Esophagus muscularis mucosa (tissue), 4 donors: ENCODE measurements at places on chromosomes 7 and 10. TPM values are rescaled to one million over a fixed set of nuclear protein-coding genes. Genes with fewer than 3 reads are reported as not detected.

The WEE2 gene
- not detected for total RNA-seq

- H3K27me3 ChIP-seq: peaks cover 11% of the 10 kb centered on the region
- H3K36me3 ChIP-seq: no peaks in the 10 kb centered on the region
- no peak overlapping the region for H3K27ac ChIP-seq
- no peaks in the 10 kb centered on the region for H3K4me1 ChIP-seq
- no peak for DNase-seq
Measured at GRCh38 chr10:128035557-128035973, 90.7 kb downstream of the MKI67 start.

The LRRTM3 gene
- total RNA-seq: 0.13 TPM

The CYP3A4 gene
- total RNA-seq: not detected

DNA sequence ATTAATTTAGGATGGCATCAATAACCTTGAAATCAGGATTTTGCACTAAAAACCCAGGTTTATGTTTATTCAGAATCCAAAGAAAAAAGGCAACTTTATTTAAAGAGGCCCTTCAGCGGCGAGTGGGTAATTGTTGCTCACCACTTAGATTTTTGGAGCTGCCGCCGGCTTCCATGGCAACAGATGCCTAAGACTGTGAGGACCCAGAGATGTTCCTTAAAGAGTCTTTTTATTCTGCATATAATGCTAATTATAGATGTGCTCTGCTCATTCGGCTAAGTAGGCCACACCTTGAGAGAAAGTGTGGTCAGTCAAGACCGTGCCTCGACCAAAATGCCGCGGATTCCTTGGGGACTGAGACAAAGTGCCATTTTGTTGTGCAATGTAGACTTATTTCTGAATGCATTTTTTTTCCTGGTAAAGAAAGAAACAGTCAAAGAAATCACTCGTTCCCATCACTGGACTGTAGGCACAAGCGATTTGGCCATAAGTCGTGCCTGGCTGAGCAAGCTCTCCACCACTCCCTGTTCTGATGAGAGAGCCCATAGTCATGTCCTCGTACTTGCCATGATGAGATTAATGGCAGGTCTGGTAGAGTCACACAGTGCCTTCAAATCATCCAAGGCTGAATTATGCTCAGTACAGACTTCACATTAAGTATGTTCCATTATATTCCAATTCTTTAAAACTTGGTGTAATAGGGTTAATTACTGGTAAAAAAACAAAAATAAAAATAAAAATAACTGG, 21.4 kb upstream of the MGMT start:
- no peak overlapping the region for H3K27ac ChIP-seq
- no peak overlapping the region for H3K4me3 ChIP-seq
- DNase-seq: no peak
- H3K4me1 ChIP-seq: no peaks in the 10 kb centered on the region
- H3K36me3 ChIP-seq: no peaks in the 10 kb centered on the region

DNA sequence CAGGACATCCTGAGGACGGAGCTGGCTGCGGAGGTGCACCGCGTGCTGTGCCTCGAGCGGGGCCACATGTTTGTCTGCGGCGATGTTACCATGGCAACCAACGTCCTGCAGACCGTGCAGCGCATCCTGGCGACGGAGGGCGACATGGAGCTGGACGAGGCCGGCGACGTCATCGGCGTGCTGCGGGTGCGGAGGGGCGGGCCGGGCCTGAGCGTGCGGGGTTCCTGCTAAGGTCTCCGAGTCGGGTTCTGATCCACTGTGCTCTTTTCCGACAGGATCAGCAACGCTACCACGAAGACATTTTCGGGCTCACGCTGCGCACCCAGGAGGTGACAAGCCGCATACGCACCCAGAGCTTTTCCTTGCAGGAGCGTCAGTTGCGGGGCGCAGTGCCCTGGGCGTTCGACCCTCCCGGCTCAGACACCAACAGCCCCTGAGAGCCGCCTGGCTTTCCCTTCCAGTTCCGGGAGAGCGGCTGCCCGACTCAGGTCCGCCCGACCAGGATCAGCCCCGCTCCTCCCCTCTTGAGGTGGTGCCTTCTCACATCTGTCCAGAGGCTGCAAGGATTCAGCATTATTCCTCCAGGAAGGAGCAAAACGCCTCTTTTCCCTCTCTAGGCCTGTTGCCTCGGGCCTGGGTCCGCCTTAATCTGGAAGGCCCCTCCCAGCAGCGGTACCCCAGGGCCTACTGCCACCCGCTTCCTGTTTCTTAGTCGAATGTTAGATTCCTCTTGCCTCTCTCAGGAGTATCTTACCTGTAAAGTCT, 10.4 kb downstream of the ATG9B start:
- H3K4me3 ChIP-seq: peak overlapping the region; percentile 32
- no peak for DNase-seq
- peaks cover 44% of the 10 kb centered on the region for H3K4me1 ChIP-seq
- H3K27ac ChIP-seq: no peak overlapping the region
- H3K36me3 ChIP-seq: peaks cover 4% of the 10 kb centered on the region

GRCh38 chr7:44284881-44285541, 40.4 kb downstream of the CAMK2B start:
- no peak overlapping the region for H3K27ac ChIP-seq
- DNase-seq: no peak

DNA sequence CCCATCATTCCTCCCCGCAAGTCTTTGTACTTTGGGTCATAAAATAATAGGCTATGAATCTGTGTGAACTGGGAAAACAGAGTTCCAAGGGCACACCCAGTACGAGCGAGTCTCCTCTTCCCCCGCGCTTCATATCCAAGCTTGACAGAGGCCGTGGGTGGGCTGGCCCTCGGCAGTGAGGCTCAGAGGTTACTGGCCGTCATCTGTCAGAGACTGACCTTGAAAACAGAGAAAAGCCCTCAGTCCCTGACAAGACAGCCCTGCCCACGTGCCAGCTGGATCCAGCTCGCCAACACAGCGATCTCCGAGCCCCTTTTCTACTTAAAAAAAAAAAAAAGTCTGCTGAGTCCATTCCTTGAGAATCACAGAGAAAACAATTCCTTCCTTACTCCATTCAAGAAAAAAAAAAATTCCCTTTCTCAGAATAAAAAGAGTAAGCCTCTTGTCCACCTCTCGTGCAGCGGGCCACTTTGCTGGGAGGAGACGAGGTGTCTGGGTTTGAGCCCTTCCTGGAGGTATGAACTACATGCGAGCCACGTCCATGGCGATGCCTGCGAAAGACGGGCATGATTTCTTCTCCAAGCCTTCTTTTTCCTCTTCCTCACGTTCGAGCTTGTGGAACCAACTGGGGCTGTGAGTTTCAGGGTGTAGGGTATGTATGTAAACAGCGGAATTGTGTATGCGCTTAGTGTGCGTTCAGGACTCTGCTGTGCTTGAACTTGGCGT, 744 bp upstream of the BICC1 start:
- H3K4me3 ChIP-seq: peak overlapping the region; percentile 79
- peak overlapping the region; percentile 88 for H3K27ac ChIP-seq
- peaks cover 44% of the 10 kb centered on the region for H3K4me1 ChIP-seq
- H3K36me3 ChIP-seq: no peaks in the 10 kb centered on the region

The PNLIP gene
- total RNA-seq: not detected

The ABCF2 gene
- total RNA-seq: 33.8 TPM

GRCh38 chr7:148698007-148698396, 701 bp upstream of the CUL1 start:
- H3K4me1 ChIP-seq: peaks cover 22% of the 10 kb centered on the region
- DNase-seq: no peak
- H3K4me3 ChIP-seq: peak overlapping the region; percentile 81

The UROS gene
- 38.7 TPM for total RNA-seq

The EN2 gene
- not detected for total RNA-seq

GRCh38 chr10:11721806-11722205, 20.4 kb upstream of the ECHDC3 start:
- no peaks in the 10 kb centered on the region for H3K27me3 ChIP-seq
- H3K4me1 ChIP-seq: no peaks in the 10 kb centered on the region
- DNase-seq: no peak
- H3K4me3 ChIP-seq: no peak overlapping the region

The RPS24 gene
- total RNA-seq: 1,696 TPM

The TCAF1 gene
- total RNA-seq: 51.9 TPM

- H3K27ac ChIP-seq: no peak overlapping the region
- DNase-seq: no peak
- H3K27me3 ChIP-seq: no peaks in the 10 kb centered on the region
- no peaks in the 10 kb centered on the region for H3K36me3 ChIP-seq
- H3K4me3 ChIP-seq: no peak overlapping the region
- H3K4me1 ChIP-seq: no peaks in the 10 kb centered on the region
Measured at GRCh38 chr10:23405540-23405939, 33.3 kb upstream of the OTUD1 start.

DNA sequence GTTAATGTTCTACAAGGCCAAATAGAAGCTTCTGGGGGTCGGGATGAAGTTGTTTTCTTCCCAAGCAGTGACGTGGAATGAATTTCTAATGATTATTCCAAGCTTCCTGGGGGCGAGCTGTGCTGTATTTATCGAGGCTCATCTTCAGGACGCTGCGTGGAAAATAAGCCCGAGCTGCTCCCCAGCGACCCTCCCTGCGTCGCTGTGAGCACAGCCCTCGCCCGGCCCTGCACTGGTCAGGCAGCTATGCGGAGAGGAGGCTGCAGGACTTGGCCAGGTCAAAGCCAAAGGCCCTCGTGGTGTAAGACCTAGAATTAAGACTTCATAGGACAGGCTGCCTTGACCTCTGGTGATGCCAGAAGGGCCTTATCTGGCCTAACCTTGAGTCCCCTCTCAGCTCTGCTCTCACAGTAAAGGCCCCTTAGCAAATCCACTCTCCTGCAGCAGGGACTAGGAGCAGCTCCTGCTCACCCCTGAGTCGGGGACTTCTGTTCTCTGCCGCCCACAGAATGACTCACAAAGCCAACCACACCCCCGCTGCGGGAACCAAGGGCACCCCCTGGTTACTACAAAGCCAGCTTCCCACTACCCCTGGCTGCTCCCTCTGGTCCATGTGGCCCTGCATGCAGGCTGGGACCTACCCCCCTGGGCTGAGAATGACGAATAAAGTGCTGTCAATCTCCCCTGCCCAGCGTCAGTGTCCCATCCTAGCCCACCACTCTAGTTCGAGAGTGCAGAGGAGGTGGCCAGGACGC, 501.6 kb downstream of the TCERG1L start:
- DNase-seq: peak; percentile 84
- no peaks in the 10 kb centered on the region for H3K4me1 ChIP-seq
- H3K36me3 ChIP-seq: no peaks in the 10 kb centered on the region
- no peaks in the 10 kb centered on the region for H3K27me3 ChIP-seq

The PILRA gene
- total RNA-seq: 3.3 TPM

DNA sequence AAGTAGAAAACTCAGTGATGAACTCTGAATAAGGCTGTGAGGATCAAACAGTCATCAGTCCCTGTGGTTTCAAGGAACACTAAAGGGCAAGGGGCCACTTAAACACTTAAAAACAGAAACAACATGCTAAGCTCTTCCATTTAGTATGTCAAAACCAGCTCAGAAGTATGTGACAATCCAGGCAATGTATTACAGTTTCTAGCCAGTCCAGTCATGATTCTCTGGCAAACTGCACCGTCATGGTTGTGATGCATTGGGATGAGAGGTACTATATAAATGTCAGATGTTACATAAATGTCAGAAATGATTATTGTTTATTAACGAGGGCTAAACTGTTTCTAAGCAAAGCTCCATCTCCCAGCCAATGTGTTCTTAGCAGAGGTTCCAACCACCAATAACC, 4.7 kb upstream of the CREB5 start:
- H3K4me1 ChIP-seq: peaks cover 49% of the 10 kb centered on the region
- no peaks in the 10 kb centered on the region for H3K27me3 ChIP-seq
- no peak overlapping the region for H3K4me3 ChIP-seq
- DNase-seq: no peak
- no peaks in the 10 kb centered on the region for H3K36me3 ChIP-seq

- no peak overlapping the region for H3K27ac ChIP-seq
- DNase-seq: no peak
- H3K27me3 ChIP-seq: no peaks in the 10 kb centered on the region
- no peaks in the 10 kb centered on the region for H3K36me3 ChIP-seq
- H3K4me1 ChIP-seq: peaks cover 13% of the 10 kb centered on the region
Measured at GRCh38 chr7:320297-320696, 30.3 kb downstream of the FOXL3 start.

The ADCYAP1R1 gene
- total RNA-seq: 10.2 TPM

GRCh38 chr10:99344715-99345114, 15.6 kb downstream of the CNNM1 start:
- no peaks in the 10 kb centered on the region for H3K27me3 ChIP-seq
- peaks cover 15% of the 10 kb centered on the region for H3K4me1 ChIP-seq
- no peaks in the 10 kb centered on the region for H3K36me3 ChIP-seq
- no peak overlapping the region for H3K27ac ChIP-seq

GRCh38 chr7:584122-584465, 64.4 kb upstream of the PDGFA start:
- H3K36me3 ChIP-seq: peaks cover 25% of the 10 kb centered on the region
- no peak overlapping the region for H3K27ac ChIP-seq
- DNase-seq: no peak
- peaks cover 10% of the 10 kb centered on the region for H3K4me1 ChIP-seq
- H3K27me3 ChIP-seq: no peaks in the 10 kb centered on the region
- H3K4me3 ChIP-seq: no peak overlapping the region

GRCh38 chr10:63554657-63555056, 33.5 kb downstream of the REEP3 start:
- DNase-seq: no peak
- no peaks in the 10 kb centered on the region for H3K27me3 ChIP-seq
- no peak overlapping the region for H3K4me3 ChIP-seq
- H3K27ac ChIP-seq: no peak overlapping the region
- peaks cover 5% of the 10 kb centered on the region for H3K4me1 ChIP-seq

- no peaks in the 10 kb centered on the region for H3K4me1 ChIP-seq
- H3K27me3 ChIP-seq: no peaks in the 10 kb centered on the region
- H3K27ac ChIP-seq: no peak overlapping the region
Measured at GRCh38 chr10:11424456-11425295, 186.8 kb downstream of the USP6NL start.

- H3K4me1 ChIP-seq: no peaks in the 10 kb centered on the region
- DNase-seq: no peak
- H3K36me3 ChIP-seq: no peaks in the 10 kb centered on the region
- no peak overlapping the region for H3K27ac ChIP-seq
Measured at GRCh38 chr10:83283151-83283550, 856.2 kb upstream of the GHITM start.

GRCh38 chr7:4023502-4023901, 658.6 kb upstream of the FOXK1 start:
- H3K4me1 ChIP-seq: no peaks in the 10 kb centered on the region
- no peaks in the 10 kb centered on the region for H3K36me3 ChIP-seq
- H3K27ac ChIP-seq: no peak overlapping the region

DNA sequence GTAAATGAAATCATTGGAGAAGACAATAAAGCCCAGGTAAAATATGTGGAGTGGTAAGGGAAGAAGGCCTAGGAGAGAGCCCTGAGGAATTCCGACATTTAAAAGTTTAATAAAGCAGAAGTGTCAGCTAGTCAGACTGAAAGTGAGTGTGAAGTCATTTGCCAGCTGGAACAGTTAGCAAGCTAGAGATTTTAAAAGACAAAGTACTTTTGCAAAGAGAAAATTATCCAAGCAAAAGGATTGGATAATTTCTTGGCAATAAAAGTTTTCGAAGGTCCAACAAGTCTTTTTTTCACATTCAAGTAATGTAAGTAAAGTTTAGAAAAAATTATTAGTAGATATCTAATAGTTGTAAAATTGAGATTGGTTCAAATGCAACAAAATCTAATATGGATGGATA, 27.1 kb upstream of the SEMA3C start:
- no peaks in the 10 kb centered on the region for H3K27me3 ChIP-seq
- no peak overlapping the region for H3K4me3 ChIP-seq
- H3K36me3 ChIP-seq: no peaks in the 10 kb centered on the region
- H3K27ac ChIP-seq: no peak overlapping the region
- no peak for DNase-seq
